ENCODE measurements at places on chromosomes 11 and 22.

- no peak for DNase-seq
These were observed 137.7 kb downstream of the WT1 start for GRCh38 chr11:32297611-32298011.

DNA sequence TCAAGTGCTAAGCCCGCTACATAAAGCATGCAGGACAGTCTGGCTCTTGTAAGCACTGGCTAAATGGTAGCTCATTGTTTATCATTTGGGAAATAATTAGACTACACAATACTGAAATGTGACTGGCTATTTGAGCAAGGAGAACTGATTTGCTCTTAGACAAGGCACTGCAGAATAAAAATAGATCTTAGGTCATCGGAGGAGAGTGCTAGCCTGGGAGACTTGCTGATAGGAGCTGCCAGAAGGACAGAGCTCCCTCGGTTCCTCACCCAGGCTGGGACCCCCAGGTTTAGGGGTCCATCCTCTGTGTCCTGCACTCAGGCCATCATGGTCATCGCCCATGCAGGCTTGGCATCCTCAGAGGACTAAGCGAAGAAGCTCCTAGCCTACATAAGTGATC lies 184.4 kb upstream of the NCAM1 start:
- DNase-seq = no peak

DNA sequence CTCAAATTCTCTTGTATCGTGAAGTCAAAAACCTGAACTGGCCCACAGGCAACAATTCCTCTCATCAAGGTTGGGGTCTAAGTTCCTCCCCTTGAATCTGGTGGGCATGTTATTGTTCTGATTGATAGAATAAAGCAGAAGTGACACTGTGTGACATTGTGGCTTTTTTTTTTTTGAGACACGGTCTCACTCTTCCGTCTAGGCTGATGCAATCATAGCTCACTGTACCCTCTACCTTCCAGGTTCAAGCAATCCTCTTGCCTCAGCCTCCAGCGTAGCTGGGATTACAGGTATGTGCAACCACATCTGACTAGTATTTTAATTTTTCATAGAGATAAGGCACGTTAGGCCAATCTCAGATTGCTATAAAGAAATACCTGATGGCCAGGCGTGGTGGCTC lies 8.9 kb upstream of the PELI3 start:
- DNase-seq = no peak

DNA sequence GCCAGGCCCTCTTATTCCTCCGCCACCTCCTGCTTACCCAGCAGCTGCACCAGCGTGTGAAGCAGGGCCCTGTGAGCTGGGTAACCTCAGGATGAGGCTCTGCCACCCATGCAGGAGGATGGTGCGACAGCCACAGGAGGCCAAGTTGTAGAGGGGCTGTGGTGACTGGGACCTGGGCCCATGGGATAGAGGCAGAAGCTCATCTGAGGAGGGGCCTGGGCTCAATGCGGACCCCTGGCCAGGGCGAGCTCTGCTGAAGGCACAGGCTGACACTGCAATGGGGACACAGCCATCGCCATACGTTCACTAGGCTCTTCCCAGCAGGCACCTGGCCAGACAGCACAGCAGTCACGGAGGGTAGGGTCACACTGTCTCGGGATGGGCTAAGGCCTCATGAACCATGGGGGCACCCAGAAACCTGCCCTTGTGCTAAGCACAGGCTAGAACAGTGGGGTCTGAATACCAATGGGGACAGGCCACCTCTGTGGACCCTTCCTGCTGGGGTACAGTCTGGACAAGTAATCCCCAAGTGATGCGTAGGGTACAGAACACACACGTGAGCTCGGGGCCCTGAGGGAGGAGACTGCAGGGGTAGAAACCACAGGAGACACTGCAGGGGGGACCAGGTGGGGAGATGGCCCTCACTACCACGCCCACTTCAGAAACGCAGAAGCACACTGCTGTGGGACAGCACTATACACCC lies 35.3 kb downstream of the GNB1L start:
- DNase-seq = no peak

DNA sequence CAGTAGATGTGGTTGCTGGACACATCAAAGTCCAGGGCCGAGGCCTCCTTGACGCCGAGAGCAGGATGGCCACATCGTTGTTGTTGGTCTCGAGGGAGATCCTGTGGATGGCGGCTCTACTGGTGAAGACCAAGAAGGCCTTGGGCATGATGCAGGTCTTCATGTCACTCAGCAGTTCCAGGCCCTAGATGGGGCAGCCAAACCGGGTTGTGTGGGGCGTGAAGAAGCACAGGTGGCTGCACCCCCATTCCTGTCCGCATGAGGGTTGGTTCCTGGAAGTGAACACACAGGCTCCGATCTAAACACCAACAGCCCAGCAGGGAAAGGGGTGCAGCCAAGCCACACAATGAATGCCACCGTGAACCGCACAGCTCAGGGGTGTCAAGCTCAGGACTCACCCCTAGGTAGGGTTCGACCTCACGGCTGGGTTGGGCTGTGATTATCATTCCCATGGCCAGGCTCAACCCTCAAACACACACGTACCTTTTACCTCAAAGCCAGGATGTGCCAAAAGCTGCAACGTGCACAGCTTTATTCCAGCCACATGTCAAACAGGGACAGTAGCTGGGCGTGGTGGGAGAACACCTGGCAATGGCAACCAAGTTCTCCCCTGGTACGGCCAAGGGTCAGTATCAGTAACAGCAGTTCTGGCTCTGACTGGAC lies 132.3 kb downstream of the CRYBB2 start:
- DNase-seq = no peak

DNA sequence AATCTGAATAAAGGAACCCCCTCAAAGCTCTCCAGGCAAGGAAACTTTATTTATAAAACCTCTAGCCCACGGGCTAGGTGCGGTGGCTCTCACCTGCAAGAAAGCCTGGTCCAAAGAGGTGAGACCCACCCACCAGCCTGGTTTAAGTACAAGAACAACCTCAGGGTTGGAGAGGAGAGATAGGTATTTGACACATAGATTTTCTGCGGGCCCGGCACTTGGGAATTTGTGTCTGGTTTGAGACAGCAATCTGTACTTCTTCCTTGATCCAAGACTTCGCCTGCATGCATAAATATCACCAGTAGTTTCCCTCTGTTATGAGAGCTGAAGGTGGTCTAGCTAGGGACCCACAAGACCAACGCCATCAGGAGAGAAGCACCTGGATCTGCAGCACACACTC lies 73.2 kb upstream of the CAPRIN1 start:
- no peak for DNase-seq

- DNase-seq = no peak
These were observed 37.9 kb upstream of the CLTCL1 start for GRCh38 chr22:19329454-19329853.

DNA sequence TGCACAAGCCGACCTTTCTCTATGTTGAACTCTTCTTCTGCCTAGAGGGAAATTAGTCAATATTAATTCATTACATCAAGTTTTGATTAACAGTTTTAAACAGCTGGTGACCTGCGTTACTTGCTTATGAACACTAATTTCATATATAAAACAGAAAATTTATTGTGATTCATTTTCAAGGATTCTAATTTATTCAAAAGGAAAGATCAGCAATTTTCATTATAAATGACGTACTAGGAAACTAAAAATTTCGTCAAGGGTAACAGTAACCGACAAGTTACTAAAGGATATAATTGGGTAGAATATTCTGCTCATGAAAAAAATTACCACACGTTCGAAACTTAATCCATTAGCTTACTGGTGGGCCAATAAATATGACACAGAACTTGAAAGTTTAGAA lies 15.3 kb downstream of the ATP6V1E1 start:
- no peak for DNase-seq

DNA sequence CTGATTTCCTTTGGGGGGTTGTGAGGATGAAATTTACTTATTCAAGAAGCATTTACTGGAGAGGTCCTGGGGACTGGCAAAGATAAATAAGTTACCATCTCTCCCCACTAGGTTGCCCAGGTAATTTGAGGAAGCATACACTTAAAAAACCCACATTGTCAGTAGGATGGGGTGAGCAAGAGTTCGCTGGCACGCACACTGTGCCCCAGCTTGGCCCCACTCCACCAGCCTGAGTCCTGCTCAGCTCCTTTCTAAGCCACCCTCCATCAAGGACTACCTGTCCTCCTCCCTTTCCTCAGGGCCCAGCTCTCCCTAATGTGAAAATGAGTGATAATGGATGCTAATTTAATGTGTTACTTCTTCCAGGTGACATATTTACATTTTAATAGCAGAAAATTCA lies 216.5 kb upstream of the PLET1 start:
- no peak for DNase-seq

DNA sequence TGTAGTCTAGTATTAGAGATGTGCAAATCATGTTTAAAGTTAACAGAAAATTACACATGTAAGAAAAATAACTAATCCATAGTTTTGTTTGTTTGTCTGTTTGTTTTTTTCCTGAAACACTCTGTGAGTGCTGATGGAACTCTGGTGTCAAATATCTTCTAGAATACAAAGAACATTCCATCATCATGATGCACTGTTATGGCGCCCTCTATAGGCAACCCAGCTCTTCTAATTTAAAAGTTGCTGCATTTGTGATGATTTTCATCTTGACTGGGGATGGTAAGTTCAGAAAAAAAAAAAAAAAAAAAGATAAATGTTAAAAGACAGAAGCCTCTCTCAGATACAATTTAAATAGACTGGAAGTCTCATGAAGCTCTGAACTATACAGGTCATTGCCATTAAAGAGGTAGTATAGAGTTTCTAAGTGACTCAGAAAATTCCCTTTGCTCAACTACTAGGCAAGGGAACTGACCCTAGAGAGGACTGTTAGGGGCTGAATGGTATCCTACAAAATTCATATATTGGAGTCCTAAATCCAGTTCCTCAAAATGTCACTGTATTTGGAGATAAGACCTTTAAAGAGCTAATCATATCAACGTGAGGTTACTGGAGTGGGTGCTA lies 597.2 kb upstream of the ANO3 start:
- DNase-seq = no peak

DNA sequence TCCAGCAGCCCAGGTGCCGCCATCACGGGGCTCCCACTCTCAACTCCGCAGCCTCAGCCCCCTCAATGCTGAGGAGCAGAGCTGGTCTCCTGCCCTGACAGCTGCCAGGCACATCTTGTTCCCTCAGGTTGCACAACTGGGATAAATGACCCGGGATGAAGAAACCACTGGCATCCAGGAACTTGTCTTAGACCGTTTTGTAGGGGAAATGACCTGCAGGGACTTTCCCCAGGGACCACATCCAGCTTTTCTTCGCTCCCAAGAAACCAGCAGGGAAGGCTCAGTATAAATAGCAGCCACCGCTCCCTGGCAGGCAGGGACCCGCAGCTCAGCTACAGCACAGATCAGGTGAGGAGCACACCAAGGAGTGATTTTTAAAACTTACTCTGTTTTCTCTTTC lies at the start of gene SAA1:
Gene SAA1 (plus strand): TSS at position 316 of the 400 bp plus-strand sequence. CDS start 624 bp downstream, outside the sequence.
- no peak for DNase-seq

DNA sequence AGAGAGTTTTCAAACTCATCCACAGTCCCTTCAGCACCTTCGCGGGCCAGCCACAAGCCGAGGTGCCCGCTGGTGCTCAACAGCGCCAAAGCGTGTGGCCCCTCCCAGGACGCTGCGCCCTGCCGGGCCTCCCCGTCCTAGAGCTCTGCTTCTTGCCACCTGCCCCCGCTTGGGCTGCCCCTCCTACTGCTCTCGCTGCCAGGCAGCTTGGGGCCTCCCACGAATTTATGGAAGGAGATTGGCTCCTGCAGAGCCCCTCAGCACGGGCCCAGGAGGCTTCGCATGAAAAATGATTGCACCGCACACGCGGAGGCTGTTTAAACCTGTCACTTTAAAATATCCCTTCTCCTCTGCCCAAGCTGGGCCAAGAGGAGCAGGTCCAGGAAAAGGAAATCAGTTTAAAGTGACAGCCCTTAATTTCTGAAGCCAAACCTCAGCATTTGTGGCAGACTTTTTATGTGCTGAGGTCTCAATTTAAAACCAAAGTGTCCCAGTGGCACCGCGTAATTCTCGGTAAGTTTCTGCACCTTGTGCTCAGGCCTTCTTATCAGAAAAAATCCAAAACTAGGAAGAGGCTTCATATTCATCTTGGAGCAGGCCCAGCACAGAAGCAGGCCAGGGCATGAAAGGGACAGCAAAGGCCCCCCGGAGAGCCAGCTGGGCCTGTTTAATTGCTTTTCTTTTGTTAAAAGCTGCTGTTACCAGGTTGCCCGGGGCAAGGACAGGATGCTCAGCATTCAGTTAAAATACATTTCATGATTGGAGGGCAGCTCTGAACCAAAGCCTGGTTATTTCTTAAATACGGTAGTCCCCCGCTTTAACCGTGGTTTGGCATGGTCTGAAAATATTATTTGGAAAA lies 303.6 kb downstream of the OPCML start:
- peak; percentile 89 for DNase-seq

Measured in NCI-H1092 (cell line).